ENCODE measurements at places on chromosomes 5 and 9.

- no peak for DNase-seq
These were observed 20.2 kb downstream of the S100Z start for GRCh38 chr5:76870046-76870445.

- no peak for DNase-seq
These were observed 35.6 kb downstream of the ADAMTSL2 start for GRCh38 chr9:133569891-133570690.

DNA sequence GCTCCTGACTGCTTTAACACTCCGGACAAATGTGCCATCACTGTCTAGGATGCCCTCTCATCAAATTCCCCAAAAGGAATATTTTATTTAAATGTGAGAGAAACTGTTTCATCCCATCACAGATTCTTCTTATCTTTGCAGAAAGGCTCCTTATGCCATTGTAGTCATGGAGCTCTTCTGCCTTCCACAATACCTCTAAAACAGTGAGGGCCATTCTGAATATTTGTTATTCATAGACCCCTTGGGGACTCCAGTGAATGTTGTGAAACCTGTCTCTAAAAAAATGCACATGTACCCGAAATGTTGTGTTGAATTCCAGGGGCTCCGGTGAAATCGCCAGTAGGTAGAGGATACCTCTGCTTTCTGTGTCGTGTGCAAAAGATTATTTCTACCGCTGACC, 176.9 kb downstream of the RORB start:
- no peak for DNase-seq

GRCh38 chr9:121633119-121633714, 18.2 kb upstream of the DAB2IP start:
- no peak for DNase-seq

DNA sequence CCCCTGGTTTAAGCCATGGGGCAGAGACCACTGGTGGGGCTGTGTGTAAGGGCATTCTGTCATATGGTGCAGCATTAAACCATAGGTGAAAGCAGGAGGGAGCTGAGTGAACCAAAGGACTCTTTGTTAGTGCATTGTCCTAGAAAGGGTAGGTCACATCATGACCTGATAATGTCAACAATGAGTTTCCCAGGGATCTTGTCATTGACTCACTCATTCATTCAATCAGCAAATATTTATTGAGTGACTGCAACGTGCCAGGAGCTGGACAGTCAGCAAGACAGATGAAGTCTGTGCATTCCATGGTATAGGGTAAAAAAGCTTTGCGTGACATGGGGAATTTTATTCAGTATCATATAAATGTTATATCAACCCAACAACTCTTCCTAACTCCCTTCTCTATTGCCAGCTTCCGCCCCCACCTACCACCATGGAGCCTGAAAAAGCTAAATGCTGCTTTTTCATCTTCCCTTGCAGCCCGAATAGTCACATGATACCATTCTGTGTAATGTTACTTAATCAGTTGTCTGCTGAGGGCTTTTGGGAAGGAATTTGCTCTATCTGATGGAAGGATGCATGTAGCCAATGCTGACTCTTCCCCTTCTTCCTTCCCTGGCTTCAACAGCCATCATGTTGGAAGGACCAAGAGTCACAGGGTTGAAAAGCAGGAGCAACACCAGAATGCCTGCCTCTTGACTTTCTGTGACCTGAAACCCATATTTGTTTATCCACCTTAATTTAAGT, 11.5 kb upstream of the OTULINL start:
- no peak for DNase-seq

DNA sequence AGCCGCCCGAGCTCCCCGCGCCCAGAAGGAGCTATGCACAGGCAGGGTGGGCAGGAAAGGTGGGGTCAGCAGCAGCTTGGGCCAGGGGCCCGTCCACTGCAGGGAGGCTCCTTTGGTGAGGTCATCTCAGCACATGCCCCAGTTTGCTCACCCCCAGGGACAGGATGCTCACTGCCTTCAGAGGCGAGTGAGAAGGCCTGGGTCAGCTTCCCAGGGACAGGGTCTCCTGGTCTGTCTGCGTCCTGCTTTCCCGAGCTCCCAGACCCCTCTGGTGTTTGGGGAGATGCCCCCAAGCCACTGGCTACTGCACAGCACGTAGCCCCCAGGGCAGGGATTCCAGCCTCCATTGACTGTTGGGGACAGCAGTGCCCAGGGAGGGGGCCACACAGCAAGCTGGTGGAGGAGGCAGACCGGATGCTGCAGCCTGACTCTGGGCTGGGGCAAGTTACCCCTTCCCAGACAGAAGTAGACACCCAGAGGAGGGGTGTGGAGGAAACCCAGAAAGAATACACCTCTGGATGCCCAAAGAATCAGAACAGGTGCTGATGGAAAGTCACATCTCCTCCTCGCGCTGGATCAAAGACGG, 581 bp upstream of the SARDH start:
- DNase-seq = no peak
